Tibial artery (tissue), 4 donors: ENCODE measurements at places on chromosomes 1 and 21.

DNA sequence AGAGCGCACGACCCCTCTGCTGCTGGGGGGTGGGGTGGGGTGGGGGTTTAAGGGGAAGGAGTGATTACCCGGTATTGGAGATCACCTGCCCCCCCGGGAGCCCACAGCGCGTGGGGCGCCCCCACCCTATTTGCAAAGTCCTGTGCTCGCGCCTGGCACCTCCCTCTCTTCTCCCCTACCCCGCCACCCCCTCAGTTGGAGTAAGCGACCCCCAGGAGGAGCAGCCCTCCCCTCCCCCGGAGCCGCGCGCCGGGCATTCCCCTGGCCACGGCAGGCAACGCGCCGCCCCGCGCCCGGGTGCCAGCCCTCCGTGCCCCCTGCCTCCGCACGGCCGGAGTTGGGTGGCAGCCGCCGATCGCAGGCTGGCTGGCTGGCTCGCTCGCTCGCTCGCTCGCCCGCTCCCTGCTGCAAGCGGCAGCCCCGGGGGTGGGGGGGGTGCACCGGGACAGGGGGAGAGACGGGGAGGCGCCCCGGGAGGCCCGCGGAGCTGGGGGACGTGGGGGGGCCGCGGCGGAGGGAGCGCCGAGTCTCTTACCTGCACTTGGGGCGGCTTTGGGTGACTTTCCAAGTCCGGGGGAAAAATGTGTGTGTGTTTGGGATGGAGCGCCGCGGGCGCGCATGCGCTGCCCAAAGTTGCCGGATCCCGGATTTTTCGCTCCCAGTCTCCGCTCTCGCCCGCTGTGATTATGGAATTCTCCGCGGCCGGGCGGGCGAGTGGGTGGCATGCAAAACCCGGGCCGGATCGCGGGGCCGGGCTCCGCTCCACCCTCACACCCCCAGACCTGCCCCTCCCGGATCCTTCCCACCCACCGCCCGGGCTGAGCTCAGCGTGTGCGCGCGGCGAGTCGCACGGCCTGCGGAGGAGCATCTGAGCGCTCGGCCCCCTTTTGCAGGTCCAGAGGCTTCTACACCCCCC lies at the start of gene CASZ1:
CASZ1 (minus strand) TSS at position 618 of the 916 bp plus-strand sequence. CDS start 102,757 bp downstream, outside the sequence.
- H3K4me1 ChIP-seq: peaks cover 40% of the 10 kb centered on the region
- H3K36me3 ChIP-seq: no peaks in the 10 kb centered on the region
- DNase-seq: peak; percentile 52
- peaks cover 55% of the 10 kb centered on the region for H3K27me3 ChIP-seq
- H3K4me3 ChIP-seq: peak within 1 kb of the TSS; percentile 58
- H3K27ac ChIP-seq: peak within 1 kb of the TSS; percentile 52

- no peaks in the 10 kb centered on the region for H3K36me3 ChIP-seq
- no peak for DNase-seq
- H3K27ac ChIP-seq: no peak overlapping the region
- peaks cover 20% of the 10 kb centered on the region for H3K27me3 ChIP-seq
- no peak overlapping the region for H3K4me3 ChIP-seq
Observed at GRCh38 chr1:236289492-236290131, 7.9 kb upstream of the ERO1B start.

GRCh38 chr1:15449567-15449966 lies 7.0 kb upstream of the CELA2A start:
- H3K27ac ChIP-seq: no peak overlapping the region
- no peak overlapping the region for H3K4me3 ChIP-seq
- no peaks in the 10 kb centered on the region for H3K36me3 ChIP-seq
- H3K27me3 ChIP-seq: no peaks in the 10 kb centered on the region

- no peak for DNase-seq
Observed at GRCh38 chr1:174922121-174922520, 77.6 kb upstream of the CACYBP start.

- H3K27me3 ChIP-seq: no peaks in the 10 kb centered on the region
- no peak for DNase-seq
- H3K4me3 ChIP-seq: no peak overlapping the region
- H3K4me1 ChIP-seq: no peaks in the 10 kb centered on the region
Observed at GRCh38 chr1:202148391-202148790, 3.9 kb upstream of the ARL8A start.

DNA sequence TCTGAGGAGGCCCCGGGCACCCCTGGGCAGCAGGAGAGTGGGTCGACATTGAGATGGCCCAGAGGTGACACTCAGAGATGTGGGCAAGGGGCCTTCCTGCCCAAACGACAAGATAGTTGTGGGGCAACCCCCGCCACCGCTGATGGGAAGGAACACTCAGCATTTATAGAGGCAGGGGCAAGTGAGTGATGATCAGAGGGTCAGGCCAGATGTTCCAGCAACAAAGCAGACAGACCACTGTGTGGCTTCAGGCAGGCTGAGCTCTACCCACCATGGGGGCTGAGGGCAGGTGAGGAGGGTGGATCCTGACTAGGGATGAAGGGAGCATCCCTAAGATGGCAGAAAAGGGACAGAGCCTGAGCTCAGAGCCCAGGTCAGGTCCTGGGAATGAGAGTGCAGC lies 362.7 kb downstream of the PTPRU start:
- no peak overlapping the region for H3K4me3 ChIP-seq
- H3K4me1 ChIP-seq: no peaks in the 10 kb centered on the region
- DNase-seq: no peak
- H3K27me3 ChIP-seq: peaks cover 21% of the 10 kb centered on the region

- no peaks in the 10 kb centered on the region for H3K27me3 ChIP-seq
- peaks cover 7% of the 10 kb centered on the region for H3K4me1 ChIP-seq
- H3K36me3 ChIP-seq: no peaks in the 10 kb centered on the region
- H3K27ac ChIP-seq: no peak overlapping the region
- no peak overlapping the region for H3K4me3 ChIP-seq
Observed at GRCh38 chr1:116708255-116708900, 40.8 kb upstream of the IGSF3 start.

DNA sequence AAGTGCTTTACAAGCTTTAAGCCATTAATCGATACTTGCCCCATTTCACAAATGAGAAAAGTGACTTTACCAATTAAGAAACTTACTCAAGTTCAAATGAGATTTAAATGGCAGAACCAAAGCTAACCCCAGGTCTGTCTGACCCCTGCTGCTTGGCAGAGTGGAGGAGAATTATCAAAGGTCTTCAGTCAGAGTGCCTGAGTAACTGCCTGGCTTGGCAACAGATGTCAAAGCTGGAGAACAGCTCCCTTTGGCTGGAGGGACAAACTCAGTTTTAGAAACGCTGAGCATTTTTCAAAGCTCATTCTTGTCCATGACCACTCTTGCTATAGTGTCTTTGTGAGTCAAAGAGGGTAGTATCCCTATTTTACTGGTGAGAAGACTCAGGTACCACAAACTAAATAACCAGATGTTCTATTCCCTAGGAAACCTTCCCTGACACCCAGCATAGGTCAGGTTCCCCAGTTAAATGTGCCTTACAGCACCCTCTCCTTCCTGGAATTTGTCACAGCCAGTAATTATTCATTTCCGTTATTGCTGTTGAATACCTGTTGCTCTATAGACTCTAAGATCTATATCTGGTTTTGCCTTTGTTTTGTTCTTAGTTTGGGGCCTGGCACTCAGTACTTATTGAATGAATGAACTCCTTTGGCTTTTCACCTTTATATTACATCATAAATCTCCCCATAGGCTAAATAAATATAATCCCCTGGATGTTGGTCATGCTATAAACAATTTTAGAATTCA lies 5.0 kb upstream of the BCAR3 start:
- H3K27me3 ChIP-seq: no peaks in the 10 kb centered on the region
- H3K4me1 ChIP-seq: no peaks in the 10 kb centered on the region
- H3K4me3 ChIP-seq: no peak overlapping the region
- DNase-seq: no peak
- no peak overlapping the region for H3K27ac ChIP-seq
- H3K36me3 ChIP-seq: no peaks in the 10 kb centered on the region

DNA sequence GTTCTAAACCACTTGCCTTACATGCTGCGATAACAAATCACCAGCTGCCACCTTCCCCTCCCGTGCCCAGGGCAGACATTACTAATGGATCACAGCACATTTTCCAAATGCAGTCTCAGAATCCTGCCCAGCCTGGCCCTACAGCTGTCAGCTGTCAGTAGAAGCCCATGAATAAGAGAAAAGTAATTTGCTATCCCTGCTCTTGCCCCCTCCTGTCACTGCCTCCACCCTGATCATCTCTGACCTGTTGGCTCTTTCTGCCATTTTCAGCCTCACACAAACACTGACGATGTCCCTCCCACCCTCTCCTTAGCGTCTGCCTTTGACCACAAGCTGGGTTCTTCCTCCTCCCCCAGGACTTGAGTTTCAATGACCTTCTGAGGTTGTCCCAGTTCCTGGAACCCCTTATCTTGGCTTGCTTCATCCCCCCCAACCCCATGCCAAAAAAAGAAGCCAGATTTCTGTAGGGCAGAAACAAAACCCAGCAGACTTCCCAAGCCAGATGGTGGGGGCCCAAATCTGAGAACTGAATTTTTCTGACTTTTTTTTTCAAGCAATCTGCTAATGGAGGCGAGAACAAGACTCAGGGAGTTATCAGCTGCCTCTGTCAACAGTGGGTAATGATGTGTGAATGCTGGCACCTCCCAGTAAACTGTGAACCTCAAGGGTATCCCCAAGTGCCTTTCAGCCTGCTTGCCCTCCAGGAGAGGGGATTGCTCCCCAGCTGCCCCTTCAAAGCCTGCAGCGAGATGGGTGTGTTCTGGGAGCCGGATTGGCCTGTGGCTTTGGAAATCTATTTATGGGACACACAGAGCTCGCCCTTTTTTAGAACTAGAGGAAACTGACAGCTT lies 216.5 kb upstream of the VAMP3 start:
- no peak overlapping the region for H3K27ac ChIP-seq
- no peaks in the 10 kb centered on the region for H3K36me3 ChIP-seq
- H3K27me3 ChIP-seq: peaks cover 49% of the 10 kb centered on the region
- no peak overlapping the region for H3K4me3 ChIP-seq
- H3K4me1 ChIP-seq: peaks cover 20% of the 10 kb centered on the region

- H3K36me3 ChIP-seq: peaks cover 65% of the 10 kb centered on the region
- no peaks in the 10 kb centered on the region for H3K4me1 ChIP-seq
- DNase-seq: no peak
- H3K27ac ChIP-seq: no peak overlapping the region
Observed at GRCh38 chr1:117110774-117111173, 10.8 kb downstream of the TRIM45 start.

GRCh38 chr1:16260814-16261213 lies 23.8 kb upstream of the CPLANE2 start:
- no peak for DNase-seq
- H3K36me3 ChIP-seq: peaks cover 8% of the 10 kb centered on the region
- peaks cover 8% of the 10 kb centered on the region for H3K4me1 ChIP-seq
- H3K27me3 ChIP-seq: no peaks in the 10 kb centered on the region

DNA sequence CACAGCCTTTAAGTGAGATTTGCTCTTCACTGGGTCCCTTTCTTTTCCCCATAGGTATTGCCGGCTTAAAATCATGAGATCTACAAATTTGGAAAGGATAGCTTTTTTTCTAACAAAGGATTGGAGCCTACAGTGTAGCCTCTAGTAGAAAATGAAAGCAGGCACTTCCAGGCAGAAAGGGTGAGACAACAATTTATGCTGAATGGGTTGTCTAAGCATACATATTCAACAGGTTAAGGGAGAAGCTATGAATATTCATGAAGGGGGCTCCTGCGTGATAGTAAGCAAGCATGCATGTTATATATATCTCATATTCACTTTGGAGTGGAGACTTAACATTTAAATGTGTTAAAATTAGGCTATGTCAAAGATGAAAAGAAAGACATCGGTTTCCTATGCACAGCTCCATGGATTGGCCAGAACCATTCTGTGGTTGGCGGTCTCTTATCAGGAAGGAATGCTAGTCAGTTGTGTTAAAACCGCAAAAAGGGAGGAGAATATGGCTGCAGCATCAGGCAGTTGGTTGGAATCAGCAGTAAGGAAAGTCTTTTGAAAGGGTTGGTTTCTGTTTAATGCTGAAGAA lies 66.0 kb downstream of the VCAM1 start:
- H3K4me3 ChIP-seq: no peak overlapping the region
- no peaks in the 10 kb centered on the region for H3K4me1 ChIP-seq
- no peak overlapping the region for H3K27ac ChIP-seq
- DNase-seq: no peak

DNA sequence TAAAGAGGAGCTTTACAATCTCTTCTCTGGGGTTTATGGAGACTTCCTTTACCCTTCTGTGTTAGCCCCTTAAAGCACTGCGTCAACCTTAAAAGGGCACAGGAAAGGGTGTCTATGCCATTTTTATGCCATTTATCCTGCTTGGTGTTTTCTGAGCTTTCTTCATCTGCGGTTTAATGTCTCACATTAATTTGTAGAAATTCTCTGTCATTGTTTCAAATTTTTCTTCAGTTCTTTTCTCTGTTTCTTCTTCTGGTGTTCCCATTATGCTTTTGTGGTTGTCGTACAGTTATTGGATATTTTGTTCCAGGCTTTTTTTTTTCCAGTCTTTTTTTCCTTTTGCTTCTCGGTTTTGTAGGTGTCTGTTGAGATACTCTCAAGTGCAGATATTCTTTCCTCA lies 107.9 kb downstream of the OSBPL9 start:
- H3K4me1 ChIP-seq: no peaks in the 10 kb centered on the region
- no peak overlapping the region for H3K4me3 ChIP-seq
- H3K36me3 ChIP-seq: no peaks in the 10 kb centered on the region
- no peaks in the 10 kb centered on the region for H3K27me3 ChIP-seq
- no peak overlapping the region for H3K27ac ChIP-seq
- DNase-seq: no peak

DNA sequence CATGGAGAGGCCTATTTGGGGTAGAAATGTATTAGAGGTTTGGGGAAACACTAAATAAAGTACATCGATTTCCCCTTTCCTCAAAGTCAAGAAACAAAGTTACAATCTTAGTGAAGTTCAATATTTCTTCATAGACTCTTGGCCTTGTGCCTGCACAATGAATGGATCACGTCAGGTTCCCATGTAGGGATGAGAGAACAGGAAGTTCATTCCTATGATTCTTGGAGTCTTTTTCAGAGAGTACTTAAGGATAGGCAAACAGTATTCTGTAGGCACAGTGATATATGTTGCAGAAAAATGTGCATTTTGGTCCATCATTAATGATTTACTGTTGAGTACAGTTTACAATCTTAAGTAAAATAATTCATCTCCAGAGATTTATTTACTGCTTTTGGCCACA lies 275.5 kb downstream of the RGS7 start:
- no peaks in the 10 kb centered on the region for H3K4me1 ChIP-seq
- H3K27me3 ChIP-seq: no peaks in the 10 kb centered on the region
- H3K4me3 ChIP-seq: no peak overlapping the region

GRCh38 chr21:42112857-42113256 lies 41.7 kb downstream of the UMODL1 start:
- H3K4me1 ChIP-seq: peaks cover 22% of the 10 kb centered on the region
- no peak overlapping the region for H3K27ac ChIP-seq
- DNase-seq: no peak
- no peak overlapping the region for H3K4me3 ChIP-seq

DNA sequence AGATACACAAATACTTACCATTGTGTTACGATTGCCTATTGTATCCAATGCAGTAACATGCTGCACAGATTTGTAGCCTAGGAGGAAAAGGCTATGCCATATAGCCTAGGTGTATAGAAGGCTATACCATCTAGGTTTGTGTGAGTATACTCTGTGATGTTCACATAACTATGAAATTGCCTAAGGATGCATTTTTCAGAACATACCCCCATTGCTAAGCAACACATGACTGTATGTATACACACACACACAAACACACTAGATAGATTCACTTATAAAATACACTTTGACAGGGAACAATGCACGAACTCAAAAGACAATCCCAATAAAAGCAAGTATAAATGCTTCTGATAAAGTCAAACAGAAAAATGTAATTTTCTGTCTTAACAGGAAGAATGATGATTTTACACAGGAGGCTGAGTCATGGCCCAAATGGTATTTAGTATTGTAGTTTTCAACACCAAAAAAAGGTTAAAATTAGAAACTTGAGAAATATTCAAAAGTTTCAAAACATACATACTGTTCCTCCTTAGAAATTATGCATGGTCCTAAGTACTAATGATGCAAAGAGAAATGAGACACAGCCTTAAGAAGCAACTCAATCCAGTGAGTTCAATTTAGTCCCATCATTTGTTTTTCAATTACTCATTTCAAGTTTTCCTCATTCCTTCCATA lies 12.2 kb downstream of the FH start:
- H3K4me1 ChIP-seq: no peaks in the 10 kb centered on the region
- H3K36me3 ChIP-seq: peaks cover 89% of the 10 kb centered on the region
- no peak for DNase-seq
